ENCODE measurements at places on chromosomes 11 and 22.

DNA sequence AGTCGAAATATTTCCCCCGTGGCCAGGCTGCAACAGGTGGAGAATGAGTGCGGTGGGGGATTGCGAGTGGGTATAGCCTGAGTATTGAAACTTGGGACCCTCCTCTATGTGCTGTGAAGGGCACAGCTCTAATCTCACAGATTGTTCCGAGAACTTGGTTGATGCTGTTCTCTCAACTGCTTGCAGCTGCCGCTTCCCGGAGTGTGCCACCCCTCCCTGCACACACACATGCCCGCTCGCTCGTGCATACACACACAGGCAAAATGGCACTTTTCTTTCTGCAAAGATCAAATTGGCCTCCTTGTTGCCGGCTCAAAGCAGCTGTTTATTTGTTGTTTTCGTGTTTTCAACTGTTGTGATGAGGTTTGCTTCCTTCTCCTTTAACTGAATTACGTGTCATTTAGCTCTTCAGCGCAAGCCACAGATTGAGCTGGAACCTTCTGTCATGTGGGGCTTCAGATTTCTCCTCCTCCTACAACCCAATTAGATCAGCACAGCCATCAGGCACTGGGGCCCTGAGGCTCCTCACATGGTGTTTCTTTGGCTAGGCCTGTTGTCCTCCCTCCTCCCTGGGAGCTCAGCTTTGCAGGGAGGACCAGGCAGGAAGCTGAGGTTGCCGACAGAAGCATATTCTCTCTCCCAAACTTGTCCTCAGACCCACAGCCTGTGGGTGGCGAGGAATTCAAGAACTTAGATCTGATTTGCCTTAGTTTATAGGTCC is 13.9 kb upstream of the B3GAT1 start:
- no peak for DNase-seq

- peak; percentile 41 for DNase-seq
These were observed 8.4 kb downstream of the LRRC10B start for GRCh38 chr11:61516675-61517572.

DNA sequence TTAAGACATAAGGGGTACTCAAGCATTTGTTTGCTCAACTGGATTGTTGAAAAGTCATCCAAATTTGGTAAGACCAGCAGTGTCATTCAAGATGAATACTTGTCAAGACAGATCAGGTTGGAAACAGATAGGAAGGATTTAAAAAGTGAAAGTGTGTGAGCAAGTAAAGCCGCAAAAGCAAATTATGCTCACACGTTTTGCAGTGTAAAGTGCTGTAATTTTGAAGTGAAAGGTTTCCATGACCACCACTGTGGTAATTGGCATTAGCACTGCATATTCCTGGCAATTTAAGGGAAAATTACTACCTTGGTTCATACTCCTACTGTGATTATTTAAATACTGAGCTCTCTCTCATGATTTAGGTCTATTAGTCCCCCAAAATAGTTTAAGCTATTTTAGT is 704.1 kb upstream of the CCDC179 start:
- no peak for DNase-seq

DNA sequence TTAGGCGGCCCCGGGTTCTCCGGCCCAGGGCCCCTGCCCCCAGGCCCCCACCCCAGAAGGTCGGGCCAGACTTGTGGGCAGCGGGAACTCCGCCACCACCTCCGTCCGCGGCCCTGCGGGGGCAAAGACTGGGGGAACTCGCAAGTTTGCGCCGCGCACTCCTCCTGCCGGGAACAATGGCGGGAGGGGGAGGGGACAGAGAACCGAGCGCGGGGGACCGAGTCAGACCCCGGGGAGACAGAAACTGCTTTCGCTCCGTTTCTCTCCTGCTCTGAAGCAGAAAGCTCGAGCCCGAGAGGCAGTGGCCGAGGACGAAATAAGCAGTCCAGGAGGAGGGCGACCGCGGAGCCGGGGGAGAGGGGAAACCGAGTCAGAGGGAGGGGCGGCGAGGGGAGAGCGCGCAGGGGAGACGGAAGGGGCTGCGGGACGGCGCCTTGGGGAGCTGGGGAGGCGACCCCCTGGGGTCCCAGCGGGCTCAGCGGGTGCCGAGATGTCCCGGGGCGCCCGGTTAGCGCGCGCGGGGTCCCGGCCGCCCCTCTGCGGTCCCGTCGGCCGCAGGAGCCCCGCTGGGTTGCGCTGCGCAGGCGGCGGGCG is 555 bp downstream of the TP53I11 start:
- no peak for DNase-seq

- no peak for DNase-seq
These were observed 10.8 kb downstream of the SRRD start for GRCh38 chr22:26494506-26494905.

GRCh38 chr11:10319702-10320558 is 15.1 kb downstream of the ADM start:
- DNase-seq: no peak

GRCh38 chr22:47340851-47341436 is 578.5 kb downstream of the TBC1D22A start:
- no peak for DNase-seq

DNA sequence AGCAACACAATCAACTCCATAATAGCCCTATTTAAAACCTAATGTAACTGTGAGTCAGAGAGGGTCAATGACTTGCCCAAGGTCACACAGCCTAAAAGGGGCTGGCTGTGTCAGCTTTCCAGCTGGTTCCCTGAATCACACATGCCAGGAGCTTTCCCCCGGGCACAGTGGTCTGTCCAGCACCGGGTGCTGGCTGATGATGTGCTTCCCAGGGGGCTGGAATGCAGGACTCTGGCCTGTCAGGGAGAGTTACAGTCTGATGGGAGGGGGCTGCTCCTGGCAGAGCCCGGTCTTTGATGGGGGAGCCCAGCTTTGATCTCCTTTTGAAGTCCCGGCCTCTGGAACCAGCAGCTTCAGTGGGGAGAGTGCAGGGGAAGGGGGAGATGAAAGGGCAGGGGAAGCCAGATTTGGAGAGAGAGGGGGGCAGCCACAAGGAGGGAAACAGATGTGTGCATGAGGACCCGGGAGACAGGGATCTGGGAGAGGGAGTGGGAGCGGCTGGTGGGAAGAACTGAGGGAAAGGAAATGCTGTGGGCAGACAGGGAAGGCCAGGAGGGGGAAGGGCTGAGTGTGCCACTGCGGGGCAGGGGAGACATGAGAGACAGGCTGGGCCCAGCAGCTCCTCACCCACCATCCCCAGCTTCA is 102.7 kb downstream of the NECTIN1 start:
- no peak for DNase-seq

GRCh38 chr11:130601141-130601540 is 152.7 kb downstream of the ADAMTS15 start:
- no peak for DNase-seq

- DNase-seq: peak; percentile 48
These were observed 31.2 kb upstream of the ATXN10 start for GRCh38 chr22:45640291-45640940.

DNA sequence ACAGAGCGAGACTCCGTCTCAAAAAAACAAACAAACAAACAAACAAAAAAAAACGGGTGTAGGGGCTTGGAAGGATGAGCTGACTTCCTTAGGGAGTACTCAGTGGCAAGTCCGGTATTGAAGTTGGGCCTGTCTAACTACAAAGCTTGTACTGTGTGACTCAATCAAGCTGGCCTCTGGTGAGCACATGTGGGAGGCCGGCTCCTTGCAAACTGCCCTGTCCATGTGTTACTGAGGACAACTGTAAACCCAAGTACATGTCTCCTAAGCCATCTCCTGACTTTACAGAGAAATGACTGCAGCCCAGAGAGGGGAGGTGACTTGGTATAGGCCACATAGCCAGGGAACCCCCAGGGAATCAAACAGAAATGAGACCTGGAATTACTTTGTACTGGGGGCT is 11.6 kb downstream of the RIBC2 start:
- DNase-seq: no peak

DNA sequence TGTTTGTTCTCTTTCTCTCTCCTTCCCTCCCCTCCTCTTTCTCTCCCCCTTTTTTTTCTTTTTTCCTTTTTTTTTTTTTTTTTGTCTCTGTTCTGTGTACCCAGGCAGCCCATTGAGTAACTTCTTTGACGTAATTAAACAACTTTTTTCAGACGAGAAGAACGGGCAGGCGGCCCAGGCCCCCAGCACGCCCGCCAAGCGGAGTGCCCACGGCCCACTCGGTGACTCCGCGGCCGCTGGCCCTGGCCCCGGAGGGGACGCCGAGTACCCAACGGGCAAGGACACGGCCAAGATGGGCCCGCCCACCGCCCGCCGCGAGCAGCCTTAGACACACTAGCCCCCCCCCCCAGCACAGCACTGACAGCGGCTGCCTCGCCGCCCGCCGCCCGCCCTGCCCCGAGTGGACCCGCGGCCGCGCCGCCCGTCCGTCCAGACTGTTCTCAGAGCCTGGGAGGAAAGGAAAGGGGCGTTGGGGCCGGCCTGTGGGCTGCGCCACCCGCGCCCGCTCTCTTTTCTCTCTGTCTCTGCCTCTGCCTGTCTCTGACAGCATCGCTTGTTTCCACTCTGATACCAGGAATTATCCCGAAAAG is 26.1 kb downstream of the MOB2 start:
- no peak for DNase-seq

- DNase-seq: no peak
These were observed 56.5 kb upstream of the FIBIN start for GRCh38 chr11:26937386-26937785.

DNA sequence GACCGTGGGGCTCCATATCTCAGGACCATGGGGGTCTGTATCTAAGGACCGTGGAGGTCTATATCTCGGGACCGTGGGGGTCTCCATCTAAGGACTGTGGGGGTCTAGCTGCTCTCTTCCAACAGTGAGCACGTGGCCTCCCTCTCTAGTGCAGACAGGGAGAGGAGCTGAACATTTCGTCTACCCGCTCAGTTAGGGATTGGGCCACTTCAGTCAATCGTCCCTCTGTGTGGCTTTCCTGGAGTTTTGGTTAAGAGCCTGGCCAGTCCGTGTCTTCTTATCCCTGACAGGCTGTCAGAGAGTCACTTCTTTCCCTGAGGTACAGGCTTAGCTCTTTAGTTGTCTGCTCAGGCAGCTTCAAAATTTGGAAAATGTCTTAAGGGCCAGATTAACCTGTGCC is 3.1 kb downstream of the KRTAP5-1 start:
- no peak for DNase-seq

DNA sequence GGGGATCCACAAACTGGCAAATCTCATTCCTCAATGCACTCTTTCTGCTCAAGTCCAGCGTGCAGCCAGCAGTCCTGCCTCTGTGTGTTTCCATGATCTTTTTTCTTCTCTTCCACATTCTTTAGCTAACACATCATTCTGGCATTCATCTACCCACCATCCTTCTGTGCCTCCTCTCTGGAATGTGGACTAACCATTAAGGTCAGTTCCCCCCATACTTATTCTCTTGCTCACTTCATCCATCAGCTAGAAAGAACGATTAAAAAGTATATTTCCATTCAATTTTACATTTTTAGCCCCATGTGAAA is 7.8 kb downstream of the KIRREL3 start:
- DNase-seq: no peak

GRCh38 chr22:50218153-50218995 is 17.6 kb downstream of the SELENOO start:
- no peak for DNase-seq

DNA sequence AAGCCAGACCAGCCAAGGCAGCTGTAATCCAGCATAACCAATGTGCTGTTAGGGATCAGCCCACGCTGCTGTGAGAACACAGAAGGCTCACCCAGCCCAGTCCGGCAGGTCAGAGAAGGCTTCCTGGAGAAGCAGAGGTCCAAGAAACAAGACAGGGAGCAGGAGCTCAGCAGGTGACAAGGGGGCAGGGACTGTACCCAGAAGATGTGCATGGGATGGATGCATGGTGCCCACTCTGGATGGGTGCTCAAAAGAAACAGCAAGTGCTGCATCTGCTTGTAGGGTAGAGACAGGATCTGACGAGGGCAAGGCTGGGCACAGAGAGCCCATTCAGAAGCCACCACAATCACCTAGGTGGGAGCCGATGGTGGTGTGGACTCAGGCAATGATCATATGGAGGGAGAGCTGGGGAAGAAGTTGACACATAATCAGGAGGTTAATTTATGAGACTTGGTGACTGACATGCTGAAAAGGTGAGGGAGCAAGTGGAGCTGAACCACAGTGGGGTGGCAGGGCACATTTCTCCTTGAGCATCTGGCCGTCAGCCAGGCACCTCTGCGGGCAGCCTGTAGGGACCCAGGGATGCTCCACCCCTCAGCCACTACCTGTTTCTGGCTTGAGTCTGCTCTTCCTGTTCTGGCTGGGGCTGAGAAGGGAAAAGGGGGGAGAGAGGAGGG is 102.3 kb upstream of the DRD2 start:
- DNase-seq: no peak

- DNase-seq: no peak
These were observed 34.5 kb upstream of the DEUP1 start for GRCh38 chr11:93295921-93296575.

- DNase-seq: no peak
These were observed 571.2 kb downstream of the TBC1D22A start for GRCh38 chr22:47333625-47334024.

DNA sequence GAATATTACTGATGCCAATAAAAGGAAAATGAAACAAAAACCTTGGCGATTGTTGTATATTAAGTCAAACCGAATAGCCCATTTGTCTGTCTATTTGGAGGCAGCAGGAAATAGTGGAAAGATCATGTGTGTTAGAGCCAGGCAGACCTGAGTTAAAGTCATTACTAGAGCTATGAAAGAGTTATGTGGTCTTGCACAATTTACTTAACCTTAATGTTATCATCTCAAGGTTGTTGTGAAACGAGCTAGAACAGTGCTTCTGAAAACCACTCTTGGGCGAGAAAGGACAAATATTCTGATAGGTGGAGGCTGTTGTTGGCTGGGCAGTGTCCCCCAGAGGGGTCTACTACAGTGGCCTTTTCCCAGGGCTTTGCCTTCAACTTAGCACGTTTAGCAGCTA is 60.0 kb upstream of the NUP160 start:
- no peak for DNase-seq

DNA sequence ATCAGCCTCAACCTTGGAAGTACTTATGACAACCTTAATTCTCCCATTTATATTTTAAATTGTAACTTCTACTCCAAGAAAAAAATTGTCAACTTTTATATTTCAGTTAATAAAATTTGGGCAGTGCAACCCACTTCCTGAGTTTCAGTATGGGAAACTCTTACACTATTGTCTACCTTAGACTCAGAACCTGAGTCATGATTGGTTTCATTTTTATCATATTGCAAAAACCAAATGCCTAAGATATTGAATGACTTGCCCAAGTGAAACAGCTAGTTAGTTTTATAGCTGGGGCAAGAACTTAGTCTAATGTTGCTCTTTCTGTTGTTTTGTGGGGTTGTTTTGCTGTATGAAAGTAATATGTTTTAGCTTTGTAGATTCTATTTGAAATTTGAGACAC is 334.0 kb upstream of the ARHGAP42 start:
- DNase-seq: no peak

Data from hematopoietic multipotent progenitor cell (in vitro differentiated cells).